BJ (cell line): ENCODE measurements at places on chromosomes 3 and 15. TPM values are rescaled to one million over a fixed set of nuclear protein-coding genes. Genes with fewer than 3 reads are reported as not detected.

DNA sequence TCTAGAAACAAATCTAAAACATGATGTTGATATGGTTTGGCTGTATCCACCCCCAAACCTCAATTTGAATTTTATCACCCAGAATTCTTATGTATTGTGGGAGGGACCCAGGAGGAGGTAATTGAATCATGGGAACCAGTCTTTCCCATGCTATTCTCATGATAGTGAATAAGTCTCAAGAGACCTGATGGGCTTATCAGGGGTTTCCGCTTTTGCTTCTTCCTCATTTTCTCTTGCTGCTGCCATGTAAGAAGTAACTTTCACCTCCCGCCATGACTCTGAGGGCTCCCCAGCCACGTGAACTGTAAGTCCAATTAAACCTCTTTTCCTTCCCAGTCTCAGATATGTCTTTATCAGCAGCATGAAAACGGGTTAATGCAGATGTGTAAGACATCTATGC lies 232.7 kb upstream of the ONECUT1 start:
- DNase-seq: no peak

The C3orf85 gene
- not detected in 2 replicates for polyA plus RNA-seq

DNA sequence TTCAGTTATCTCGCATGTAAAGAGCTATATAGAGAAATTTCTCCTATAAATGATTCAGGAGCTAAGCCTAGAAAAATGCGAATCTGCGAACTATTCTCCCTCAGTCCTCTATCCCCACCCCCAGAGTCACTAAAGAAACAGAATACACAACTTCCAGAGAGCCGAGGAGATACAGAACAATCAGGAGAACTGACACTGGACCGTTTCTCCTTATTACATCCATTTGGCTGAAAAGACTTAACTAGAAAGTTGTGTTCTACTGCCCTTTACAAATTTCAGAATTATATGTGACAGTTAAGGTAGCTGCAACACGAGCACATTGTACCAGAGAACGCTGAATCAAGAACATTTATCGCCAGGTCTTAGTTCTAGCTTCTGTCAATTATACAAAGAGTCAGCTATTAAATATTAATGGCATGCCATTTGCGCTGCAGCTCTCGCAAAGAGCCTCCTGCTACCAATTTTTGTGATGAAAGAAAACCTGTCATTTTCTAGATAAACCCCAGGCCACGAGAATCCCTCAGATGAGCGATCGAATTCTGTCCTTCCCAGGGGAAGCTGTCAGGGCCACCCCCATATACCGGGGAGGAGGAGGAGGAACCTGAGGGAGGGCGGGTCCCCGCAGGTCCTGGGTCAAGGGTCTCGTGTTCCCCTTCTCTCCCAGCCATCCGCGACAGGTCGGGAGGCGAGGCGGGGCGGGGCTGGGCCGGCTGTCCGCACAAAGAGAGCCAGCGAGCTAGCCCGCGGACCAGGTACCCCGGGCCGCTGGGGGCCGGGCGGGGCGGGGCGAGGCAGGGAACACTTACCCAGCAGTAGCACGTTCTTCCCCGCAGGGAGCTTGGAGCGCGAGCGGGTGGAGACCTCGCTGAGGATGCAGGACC lies 878 bp downstream of the DYNC1LI1 start:
- DNase-seq: no peak

The RFX7 gene
- polyA plus RNA-seq: 3.5 and 5.5 TPM in 2 replicates

- DNase-seq: no peak
Observed at GRCh38 chr3:6287088-6287875, 573.6 kb upstream of the GRM7 start.

DNA sequence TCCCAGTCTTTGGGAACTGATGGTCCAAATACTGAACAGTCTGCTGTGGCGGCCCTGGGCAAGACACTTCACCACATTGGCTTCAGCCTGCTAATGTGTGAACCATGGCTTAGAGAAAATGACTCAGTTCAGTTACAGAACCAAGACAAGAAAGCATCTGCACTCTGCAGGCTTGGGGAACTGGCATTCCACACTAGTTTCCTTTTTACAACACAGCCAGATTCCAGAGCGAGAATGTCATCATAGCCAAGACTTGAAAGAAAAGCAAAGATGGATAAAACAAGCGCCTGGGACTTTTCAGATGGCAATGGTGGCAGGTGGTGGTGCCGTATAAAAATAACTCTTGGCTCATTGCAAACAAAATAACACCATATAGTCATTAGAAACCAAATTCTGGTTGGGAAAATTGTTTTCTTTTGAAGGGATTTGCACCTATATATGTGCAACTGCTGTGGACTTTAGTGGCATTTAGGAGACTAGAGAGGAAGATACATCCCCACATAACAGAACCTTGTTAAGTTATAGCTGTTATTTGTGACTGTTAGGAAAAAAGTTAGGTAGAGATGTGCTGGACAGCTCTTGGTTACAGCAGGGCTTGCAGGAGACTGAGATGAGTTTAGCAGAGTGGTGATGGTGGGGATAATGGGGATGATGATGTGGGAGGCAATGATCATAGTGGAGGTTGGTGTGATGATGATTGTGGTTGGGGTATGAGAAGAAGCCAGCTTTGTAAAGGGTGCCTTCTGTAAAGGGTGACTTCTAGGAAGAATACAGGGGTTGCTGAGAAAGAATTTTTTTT lies 273.6 kb downstream of the THRB start:
- peak; percentile 93 for DNase-seq
